ENCODE measurements at places on chromosomes 6 and 20. TPM values are rescaled to one million over a fixed set of nuclear protein-coding genes. Genes with fewer than 3 reads are reported as not detected.

The CRISP2 gene
- total RNA-seq: not detected

The TSPO2 gene
- total RNA-seq: not detected

The BPIFB4 gene
- total RNA-seq: not detected

The SIRPD gene
- total RNA-seq: not detected

The SAPCD1 gene
- 4.8 TPM for total RNA-seq

- no peak for DNase-seq
Observed at GRCh38 chr20:21670981-21671380, 34.5 kb upstream of the PAX1 start.

DNA sequence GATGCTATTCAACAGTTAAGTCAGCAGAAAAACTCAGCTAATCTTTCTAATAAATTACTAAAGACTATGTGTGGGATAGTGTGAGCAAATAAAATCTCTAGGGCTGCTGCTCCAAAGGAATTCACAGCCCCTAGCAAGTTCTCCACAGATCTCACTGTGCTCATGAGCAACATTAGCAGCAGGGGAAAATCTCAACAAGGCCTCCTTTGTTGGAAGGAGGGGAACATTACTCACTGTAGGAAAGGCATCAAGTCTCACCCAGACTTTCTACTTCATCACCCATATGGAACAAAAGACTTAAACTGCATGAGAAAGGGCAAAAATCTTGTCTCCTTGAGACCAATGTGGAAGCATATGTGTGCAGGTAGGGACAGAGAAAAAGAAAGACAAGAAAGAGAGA is 726.4 kb upstream of the SLC35B3 start:
- no peak for DNase-seq

- no peak for DNase-seq
Observed at GRCh38 chr6:129653746-129654145, 56.2 kb downstream of the ARHGAP18 start.

GRCh38 chr6:37369321-37370201 is 15.8 kb downstream of the RNF8 start:
- no peak for DNase-seq

DNA sequence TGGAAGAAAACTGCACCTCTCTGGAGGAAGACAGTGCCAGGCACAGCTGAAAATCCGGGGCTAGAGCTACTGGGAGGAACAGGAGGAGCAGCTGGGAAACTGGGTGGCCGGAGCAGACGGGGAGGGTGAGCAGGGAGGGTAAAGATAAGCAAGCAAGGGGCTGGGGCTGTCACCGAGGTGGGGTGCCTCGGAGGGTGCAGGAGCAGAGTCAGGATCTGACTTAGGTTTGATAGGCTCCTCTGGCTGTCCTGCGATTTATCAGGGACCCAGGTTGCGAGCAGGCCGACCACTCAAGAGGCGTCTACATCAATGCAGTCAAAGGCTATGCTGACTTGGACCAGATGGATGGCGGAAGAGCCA is 12.3 kb downstream of the TSHZ2 start:
- no peak for DNase-seq

GRCh38 chr6:113733381-113733780 is 123.8 kb upstream of the MARCKS start:
- DNase-seq: no peak

- no peak for DNase-seq
Observed at GRCh38 chr6:88662163-88662580, 301.2 kb downstream of the RNGTT start.

DNA sequence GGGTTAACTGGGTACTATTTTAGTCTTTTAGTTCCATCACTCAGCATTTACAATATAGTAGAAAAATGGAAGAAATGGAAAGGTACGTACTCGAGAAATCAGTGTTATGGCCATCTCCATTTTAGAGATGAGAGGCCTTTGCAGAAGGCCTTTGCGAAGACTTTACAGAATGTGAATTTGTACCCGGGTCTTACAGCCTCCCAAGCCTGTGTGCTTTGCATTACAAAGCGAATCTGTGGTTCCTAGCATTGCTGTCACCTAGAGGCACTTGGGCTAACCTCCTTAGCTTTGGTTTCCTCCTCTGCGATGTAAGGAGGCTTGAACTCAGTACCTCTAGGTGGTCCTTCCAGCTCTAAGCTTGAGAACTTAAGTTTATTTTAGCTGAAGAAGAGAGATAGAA is 10.9 kb downstream of the VAPB start:
- DNase-seq: no peak

DNA sequence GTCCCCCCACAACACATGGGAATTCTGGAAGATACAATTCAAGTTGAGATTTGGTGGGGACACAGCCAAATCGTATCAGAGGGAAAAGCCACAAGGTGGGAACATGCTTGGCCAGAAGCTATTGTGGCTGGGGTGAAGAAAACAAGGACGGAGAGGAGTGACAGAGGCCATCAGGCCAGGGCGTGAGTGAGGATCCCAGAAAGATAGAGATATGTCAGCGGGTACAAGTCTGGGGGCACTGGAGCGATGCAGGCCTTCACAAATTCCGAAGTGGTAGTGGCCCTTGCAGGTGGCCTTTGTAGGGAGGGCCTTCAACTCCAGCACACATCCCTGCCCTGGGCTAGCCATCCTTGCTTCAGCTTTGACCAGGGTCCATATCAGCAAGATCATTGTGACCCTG is 159.1 kb downstream of the BCAS1 start:
- DNase-seq: no peak

DNA sequence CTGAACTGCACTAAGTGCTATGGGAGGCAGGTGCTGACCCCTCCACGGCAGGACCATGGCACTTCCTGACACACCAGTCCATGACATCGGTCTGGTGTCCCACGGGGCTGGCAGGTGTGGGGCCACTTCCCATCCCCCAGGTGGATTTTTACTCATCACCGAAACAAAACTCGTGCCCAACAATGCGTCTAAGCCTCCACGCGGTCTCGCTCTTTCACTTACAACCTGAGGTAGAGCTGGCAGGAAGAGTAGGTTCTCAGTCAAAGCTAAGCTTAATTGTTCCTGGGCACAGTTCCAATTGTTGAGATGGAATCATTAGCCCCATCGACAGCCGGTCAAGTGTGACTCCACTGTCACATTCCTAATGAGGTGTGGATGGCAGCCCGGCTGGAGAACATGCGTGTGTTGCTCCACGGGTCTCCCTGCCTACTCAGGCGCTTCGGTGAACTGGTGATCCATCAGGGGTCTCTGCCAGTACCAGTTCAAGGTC is 125.7 kb downstream of the SLC23A2 start:
- DNase-seq: no peak
